ENCODE measurements at places on chromosomes 4 and X.

- no peak for DNase-seq
These were observed 221.7 kb downstream of the RBMX2 start for GRCh38 chrX:130623518-130623917.

DNA sequence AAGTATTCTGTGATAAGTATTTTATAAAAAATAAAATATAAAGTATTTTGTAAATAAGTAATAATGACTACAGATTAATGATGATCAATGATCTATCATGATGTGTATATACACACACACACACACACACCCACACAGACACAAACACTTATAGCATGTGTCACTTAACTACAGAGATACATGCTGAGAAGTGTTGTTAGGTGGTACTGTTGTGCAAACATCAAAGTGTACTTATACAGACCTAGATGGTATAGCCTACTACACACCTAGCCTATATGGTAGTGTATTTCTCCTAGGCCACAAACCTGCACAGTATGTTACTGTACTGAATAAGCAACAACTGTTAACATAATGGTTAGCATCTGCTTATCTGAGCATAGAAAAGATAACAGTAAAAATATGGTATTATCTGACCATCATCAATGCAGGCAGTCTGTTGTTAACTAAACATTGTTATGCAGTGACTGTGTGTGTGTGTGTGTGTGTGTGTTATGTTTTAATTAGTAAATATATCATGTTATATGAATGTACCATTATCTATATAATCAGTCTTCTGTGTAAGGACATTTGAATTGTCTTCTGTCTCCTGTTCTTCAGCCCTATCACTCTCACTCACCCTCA is 138.2 kb downstream of the CAMK2D start:
- DNase-seq: no peak

DNA sequence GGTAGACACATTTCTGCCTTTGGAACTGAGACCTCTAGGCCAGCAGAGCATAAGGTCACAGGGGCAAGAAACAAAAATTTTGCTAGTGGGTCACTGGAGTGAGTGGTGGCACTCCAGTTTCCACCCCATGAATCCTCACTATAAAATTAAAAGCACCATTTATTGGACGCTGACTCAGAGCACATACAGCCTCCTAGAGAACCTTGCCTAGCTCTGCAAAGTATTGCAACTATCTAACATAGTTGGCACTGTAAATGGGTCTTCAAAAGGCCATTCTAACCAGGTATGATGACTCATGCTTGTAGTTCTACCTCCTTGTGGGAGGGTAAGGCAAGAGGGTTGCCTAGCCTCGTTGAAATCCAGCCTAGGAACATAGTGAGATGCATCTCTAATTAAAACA is 25.1 kb downstream of the RRAGB start:
- no peak for DNase-seq

DNA sequence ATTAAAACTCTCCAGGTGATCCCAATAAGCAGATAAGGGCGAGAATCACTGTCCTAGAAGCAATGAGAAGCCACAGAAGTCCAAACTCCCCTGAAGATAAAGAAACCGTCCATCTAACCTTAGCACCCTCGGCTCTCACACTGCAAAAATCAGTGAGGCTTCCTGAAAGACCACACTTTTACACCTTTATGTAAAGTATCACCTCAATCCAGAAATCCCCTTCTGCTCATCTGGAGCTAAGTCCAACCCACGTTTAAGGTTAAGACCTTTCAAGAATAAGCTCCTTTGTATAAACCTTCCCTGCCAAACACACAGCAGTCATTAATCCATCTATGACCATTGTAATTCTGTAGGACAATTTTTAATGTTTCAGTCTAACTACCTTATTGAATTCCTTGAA is 41.7 kb downstream of the LIN54 start:
- DNase-seq: no peak

DNA sequence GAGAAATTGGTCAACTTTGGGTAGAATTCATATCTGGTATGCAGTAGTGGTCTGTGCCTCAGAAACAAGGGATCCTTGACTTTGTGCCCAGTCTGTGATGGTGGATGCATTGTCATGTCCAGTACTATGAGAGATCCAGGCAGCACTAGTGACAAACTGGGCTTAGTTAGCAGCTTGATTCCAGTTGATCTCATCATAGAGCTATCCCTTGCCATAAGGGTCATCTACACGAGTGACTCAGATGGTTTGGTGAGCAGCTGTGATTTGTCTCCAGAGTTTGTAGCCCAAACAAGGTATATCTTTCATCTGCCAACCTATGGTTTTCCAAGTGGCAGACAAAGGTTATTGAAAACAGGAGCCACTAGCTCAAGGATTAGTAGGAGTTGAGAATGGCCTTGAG is 298.8 kb downstream of the GBA3 start:
- no peak for DNase-seq

- no peak for DNase-seq
These were observed 2387.6 kb downstream of the PCDH7 start for GRCh38 chr4:33107814-33108213.

DNA sequence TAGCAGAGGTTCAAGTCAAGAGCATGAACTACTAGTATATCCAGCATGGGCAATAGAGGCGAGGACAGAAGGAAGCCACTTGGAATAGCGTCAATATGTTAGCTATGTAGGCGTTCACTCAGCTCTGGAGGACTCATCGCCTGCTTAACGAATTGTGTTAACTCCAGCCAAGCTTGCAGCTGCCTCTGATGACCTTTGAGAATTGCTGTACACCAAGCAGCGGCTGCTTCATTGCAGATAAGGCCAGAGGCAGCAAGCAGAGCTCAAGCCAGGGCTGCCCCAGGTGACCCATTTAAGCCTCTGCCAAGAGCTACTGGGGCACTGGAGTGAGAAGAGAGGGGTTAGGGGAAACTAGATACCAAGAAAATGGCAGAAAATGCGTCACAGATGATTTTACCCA is 160.2 kb upstream of the IGFBP7 start:
- DNase-seq: no peak

- DNase-seq: no peak
These were observed 714.5 kb downstream of the CCSER1 start for GRCh38 chr4:90841676-90842075.

DNA sequence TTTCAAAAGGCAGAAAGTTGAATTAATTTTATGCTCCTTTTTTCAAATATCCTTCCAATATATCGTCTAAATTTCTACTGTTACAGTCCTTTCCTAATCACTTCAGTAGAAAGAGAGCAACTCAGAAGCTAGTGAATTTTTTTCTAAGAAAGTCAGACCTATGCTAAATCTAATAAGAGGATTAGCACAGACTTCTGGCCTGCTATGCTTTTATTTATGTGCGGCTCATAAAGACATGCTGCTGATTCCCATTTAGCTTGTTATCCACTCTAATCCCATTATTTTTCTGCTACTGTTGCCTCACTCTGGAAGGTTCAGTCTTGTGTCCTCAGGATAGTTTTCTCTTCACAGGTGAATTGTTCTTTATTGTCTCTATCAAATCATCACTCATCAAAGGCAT is 473.5 kb upstream of the FAM241A start:
- no peak for DNase-seq
